Stimulated activated CD8-positive, alpha-beta memory T cell treated with anti-CD3 and anti-CD28 coated beads, Interleukin-4, amount 100 ng/mL, for 1 hour (primary cell): ENCODE measurements at places on chromosomes 12 and 14.

GRCh38 chr14:96130391-96130790, 74.2 kb upstream of the BDKRB2 start:
- no peak for DNase-seq

DNA sequence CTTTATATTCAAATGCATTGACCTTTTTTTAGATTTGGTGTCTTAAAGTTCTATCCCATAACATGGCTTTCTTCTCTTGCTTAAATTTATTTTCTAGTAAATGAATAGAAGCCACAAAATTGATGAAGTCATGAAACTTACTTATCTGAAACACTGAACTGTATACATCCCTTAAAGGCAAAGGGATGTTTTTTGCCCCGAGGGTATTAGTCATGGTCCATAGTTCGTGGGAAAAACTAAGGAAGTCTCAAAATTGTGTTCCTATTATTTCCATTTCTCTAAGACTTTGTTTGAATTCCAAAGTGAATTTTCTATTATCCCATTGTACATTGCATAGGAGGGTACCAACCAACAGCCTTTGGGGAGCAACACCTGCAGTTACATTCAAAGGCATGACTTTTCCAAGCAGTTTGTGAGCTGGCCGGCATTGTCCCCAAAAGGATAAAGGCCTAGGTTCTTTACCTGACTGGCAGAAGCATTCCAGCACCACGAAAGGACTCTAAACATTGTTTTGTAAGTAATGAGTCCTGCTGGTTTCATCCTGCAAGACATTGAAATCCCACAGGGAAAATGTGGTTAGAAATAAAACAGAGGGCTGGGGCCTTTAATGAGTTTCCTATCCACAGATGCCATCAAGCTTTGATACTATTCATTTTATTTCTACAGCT, 473.5 kb downstream of the PRKD1 start:
- DNase-seq: no peak

- no peak for DNase-seq
Measured at GRCh38 chr14:38042322-38042721, 165.4 kb upstream of the SSTR1 start.

DNA sequence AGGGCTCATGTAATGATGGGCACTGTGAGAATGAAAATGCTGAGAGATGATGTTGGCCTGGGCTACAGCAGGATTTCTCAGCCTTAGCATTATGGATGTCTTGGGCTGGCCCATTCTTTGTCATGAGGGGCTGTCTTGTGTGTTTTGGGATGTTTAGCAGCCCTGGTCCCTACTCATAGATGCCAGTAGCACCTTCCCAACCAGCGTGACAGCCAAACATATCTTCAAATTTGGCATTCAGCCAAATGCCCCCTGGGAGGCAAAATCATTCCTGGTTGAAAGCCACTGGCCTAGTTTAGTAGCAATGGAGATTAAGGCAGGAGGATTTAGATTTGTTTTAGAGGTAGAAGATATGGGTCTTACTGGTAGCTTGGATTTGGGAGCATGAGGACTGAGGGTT, 26.6 kb downstream of the UBE3B start:
- DNase-seq: no peak

DNA sequence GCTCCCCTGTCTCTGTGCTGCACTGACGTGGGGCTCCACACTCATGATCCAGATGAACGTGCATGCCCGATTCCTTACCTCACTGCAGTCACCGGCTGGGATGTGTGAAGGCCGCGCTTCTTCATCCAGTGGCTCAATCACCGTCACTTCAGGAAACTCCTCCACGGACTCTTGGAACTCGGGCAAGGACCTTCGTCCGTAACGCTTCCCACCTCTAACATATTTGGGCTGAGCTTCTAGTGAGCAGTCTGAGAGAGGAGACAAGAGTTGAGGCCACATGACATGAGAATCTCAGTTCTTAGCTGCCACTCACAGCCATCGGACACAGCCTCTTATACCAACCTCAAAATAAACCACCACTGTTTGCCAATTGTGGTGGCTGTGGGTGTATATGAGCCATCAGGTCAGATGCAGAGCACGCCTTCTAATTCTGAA, 38.3 kb downstream of the NIN start:
- no peak for DNase-seq

- DNase-seq: no peak
Measured at GRCh38 chr12:47881826-47882427, 22.9 kb downstream of the VDR start.
